ENCODE measurements at places on chromosomes 3 and 15.

DNA sequence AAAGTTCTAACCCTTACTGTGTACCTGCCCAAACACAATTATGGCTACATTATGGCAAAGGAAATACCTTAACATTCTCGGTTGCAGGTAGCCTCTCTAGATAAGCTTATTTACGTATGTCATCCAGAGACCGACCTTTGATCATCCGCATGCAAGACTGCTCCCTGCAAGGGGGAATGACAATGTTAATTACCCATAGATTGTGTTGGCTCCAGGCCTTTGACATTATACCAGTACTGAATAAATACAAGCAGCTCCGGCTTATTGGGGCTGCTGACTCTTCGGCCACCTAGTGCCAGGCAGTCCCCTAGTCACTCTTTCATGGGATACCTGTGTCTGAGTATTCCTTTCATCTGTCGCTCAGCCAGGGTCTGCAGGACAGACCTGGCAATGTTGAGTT lies 223.5 kb downstream of the DTWD1 start:
- no peak for DNase-seq

DNA sequence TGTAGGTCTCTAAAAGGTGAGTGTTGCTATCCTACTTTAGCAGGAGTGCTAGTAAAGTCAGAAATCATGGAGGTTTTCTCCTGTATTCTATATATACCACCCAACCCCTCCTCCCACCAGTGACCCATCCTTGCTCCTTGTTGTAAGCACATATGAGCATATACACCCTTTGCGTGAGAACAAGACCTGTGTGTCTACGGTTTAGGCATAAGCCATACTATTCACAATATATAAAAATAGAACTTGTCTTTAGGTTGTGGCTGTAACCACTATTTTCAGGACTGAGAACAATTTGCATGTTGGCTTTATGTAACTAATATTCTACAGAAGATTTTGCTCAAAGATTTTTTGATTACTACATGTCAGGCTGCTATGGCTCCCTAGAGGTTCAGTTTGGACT lies 59.1 kb upstream of the TOP2B start:
- no peak for DNase-seq

GRCh38 chr15:38672814-38673670 lies 108.4 kb upstream of the RASGRP1 start:
- DNase-seq, result no peak

GRCh38 chr15:22231603-22232002 lies 151.3 kb downstream of the OR4M2 start:
- no peak for DNase-seq

DNA sequence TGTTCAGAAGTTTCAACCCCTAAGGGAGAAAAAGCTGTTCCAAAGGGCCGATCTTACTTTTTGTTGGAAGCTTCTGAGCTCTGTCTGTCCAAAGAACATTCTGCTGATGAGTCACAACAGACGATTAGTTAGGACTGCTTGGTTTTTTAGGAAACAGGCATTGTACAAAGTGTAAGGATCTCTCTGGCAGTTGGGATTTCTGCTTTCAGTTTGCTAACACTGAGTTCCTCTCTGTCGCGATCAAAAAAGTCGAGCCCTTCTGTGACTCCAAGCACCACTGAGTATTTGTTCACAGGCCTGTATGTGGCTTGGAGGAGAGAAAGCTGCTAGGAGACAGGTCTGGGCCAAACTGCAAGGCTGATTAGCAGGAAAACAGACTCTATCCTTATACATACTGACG lies 91.8 kb upstream of the PFN2 start:
- no peak for DNase-seq
